Left lobe of liver (tissue), 2 donors: ENCODE measurements at places on chromosomes 5 and 9. TPM values are rescaled to one million over a fixed set of nuclear protein-coding genes. Genes with fewer than 3 reads are reported as not detected.

OLFML2A gene
- total RNA-seq: 0.35 TPM

GRCh38 chr5:122533825-122534224 is 221.8 kb downstream of the SNCAIP start:
- DNase-seq: no peak

- DNase-seq: no peak
Observed at GRCh38 chr5:136047858-136048257, 19.1 kb downstream of the TGFBI start.

DNA sequence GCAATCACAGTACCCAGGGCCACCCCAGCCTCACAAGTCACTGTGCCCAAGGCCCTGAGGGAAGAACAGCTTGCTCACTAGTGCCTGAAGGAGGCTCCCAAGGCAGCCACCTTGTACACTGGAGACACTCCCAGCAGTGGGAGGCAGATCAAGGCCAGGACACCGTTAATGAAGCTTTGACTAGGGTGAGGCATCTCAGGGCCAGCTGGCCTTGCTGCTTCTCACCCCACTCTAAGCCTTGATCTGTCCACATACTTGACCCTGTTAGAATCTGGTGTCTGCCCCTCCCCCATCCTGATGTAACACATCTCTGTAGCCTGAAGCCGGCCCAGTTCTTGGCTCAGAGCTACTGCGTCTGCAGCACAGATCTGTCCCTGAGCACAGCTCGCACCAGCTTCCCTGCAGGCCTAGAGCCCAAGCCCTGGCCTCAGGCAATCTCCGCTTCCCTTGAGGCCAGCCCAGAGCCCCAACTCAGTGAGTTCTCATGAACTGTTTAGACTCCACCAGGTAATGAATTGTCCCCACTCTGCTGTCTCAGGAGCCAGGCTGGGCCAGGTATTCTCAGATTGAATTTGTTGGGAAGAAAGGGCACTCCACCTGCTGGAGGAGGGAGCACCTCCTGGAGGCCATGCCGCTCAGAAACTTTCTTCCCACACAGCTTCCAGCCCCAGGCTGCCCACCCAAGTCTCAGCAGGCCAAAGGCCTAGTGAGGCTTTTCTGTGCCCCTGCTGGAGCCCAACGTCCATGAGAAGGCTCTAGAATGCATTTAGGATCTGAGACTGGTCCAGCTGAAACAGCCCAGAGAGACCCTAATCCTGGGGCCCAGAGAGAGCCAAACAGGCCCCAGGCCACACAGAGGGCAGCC is 13.4 kb upstream of the JADE2 start:
- peak; percentile 91 for DNase-seq

SH3RF2 gene
- total RNA-seq: 18.0 TPM

- DNase-seq: peak; percentile 86
Observed at GRCh38 chr9:113056191-113057106, at the start of gene ZFP37. Gene ZFP37, minus strand, starts transcription at chr9:113056724. Its CDS starts 36 bp downstream, at chr9:113056688.

SOHLH1 gene
- not detected for total RNA-seq

SPINK7 gene
- not detected for total RNA-seq

GRCh38 chr5:58761407-58761806 is 178.5 kb downstream of the RAB3C start:
- DNase-seq: peak; percentile 53

- DNase-seq: no peak
Observed at GRCh38 chr9:107131108-107131799, 151.8 kb upstream of the RAD23B start.

DNA sequence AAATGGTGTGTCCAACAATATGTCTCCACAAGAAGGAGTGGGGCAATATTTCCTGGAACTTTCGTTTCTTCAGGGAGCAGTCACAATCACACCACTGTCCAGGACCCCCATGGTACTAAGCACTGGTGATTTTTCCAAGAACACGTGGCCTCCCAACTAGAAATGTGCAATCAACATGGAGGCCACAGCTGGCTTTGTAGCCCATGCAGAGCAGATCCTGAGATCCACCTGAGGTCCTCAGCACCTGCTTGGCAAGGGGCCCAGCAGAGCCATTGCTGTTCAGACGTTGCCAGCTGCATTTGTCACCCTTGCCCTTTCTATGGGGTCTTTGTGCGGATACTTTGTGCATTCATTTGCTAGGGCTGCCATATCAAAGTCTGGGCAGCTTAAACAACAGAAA is 334.5 kb upstream of the IRX4 start:
- no peak for DNase-seq
